NCI-H2107 (cell line): ENCODE measurements at places on chromosomes 11 and 22.
A peak's percentile ranks its signal among the peaks of the same experiment; 100 is the strongest.

- no peak for DNase-seq
Observed at GRCh38 chr22:24093855-24094254, 82.8 kb downstream of the CABIN1 start.

- DNase-seq = no peak
Observed at GRCh38 chr11:100961633-100962032, 168.0 kb downstream of the PGR start.

DNA sequence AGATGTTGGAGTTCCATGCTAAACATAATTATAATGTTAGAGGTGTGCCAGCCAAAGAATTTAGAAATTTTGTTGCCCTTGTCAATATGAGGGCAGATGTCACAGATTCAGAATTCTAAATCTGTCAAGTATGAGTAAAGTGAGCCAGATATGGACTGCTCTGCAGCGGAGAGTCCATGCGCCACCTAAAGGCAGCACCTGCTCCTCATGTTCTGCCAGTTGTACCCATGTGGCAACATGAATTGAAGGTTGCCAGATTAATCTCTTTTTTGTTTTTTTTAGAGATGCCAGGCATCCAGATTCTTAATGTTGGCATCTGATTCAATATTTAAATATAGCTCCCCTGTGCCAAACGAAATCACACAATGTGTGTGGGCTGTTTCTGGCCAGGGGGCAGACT lies 678.6 kb upstream of the ANO5 start:
- DNase-seq = no peak

DNA sequence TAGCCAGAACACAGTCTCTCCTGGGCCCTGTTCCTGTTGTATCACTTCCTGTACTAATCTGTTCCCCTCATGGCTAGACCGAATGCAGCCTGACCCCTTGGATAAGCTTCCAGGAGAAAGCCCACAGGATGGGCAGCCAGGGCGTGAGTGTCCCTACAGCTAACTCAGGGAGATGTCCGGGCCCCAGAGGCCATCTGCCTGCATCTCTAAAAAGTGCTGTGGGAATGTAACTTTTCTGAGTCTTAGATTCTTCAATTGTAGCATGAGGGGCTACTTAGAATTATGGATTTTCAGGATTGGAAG lies 7.7 kb upstream of the MALAT1 start:
- no peak for DNase-seq

- no peak for DNase-seq
Observed at GRCh38 chr22:29206372-29207242, 911 bp downstream of the EMID1 start.

GRCh38 chr11:65968600-65969482 lies 7.3 kb downstream of the SART1 start:
- DNase-seq = no peak

- DNase-seq = no peak
Observed at GRCh38 chr11:60854847-60855725, 664 bp downstream of the PTGDR2 start.

DNA sequence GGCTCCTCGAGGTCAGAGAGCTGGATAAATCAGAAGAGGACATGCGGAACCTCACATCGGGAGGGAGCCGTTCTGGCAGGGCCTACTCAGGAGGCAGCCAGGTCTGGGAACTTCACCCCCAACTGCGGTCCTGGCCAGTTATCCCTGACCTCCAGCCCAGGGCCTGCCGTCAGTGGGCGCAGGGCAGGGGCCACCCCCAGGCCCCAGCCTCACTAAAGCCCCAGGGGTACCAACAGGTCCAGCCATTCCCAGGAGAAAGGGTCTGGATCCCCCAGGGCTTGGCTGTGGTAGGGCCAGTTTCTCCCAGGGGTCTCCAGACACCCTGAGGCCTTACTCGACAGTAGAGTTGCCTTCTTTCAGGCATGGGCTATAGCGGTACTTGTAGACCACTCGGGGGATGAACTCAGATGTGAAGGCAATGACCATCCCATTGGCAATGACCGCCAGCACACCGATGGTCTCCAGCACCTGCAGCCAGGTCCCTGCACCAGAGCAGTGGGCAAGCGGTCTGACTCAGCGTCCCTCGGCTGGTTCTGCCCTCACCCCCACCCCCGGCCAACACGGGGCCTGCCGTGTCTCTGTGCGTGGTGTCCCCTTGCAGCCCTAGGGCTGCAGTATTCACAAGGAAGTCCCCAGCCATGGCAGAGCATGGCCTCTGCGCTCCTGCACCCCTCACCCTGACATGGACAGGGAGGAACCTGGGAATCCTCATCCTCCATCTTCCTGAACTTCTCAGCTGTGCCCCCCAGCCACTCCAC lies 4.6 kb upstream of the SIGIRR start:
- DNase-seq = no peak

DNA sequence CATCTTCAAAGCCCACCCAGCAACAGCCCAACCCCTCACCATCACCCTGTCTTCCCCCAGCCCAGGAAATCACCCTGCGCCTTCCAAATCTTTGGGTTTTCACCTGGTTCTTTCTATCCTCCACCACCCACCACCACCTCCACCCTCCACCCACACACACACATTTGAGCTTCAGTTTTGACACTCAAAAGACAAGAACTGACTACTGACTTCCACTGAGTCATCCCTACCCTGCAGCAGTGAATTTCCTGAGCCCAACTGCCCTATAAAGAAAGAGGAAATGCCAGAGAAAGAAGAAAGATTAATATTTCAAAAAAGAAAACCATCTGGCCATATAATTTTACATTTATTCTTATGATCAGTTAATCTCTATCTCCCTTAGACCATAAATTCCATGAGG lies 137.5 kb downstream of the CHST1 start:
- no peak for DNase-seq

DNA sequence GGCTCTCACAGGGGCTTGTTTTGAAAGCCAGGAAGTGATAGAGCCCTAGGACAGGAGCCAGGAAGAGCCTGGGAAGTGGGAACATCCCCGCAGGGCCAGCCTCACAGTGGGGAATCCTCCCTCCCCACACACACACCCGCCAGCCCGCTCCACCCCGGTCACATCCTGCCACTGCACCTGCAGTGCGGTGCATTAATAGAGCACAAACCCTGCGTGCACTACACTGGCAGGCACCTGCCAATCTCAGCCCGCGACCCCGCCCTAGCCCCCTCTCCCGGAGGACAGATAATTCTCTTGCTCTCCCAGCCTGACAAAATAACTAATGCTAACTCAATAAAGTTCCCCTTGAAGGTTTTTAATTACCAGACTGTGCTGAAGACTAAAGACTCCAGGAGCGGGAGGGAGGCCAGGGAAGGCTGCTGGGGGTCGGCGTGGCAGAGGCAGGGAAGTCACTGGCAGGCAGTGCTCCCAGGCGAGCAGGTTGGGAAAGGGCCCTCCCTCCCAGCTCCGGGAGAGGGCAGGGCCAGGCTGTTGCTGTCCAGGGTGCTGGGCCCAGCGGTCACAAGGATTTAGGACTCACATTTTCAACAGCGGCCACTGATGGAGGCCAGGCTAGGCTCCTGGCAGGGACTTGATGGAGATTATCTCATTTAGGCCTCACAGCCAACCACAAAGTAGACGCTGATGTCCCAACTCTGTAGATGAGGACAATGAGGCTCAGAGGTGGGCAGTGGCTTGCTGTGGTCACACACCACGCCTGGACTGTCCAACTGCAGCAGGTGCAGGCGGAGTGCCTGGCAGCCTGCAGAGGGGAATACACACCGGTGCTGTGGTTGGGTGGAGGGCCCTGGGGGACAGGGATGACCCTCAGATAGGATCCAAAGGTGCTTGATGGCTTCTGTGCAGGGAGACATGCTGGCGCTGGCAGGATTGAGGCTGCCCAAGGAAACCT lies 23.9 kb upstream of the TCF20 start:
- DNase-seq = no peak

GRCh38 chr11:46361283-46362155 lies 14.3 kb downstream of the DGKZ start:
- peak; percentile 76 for DNase-seq

DNA sequence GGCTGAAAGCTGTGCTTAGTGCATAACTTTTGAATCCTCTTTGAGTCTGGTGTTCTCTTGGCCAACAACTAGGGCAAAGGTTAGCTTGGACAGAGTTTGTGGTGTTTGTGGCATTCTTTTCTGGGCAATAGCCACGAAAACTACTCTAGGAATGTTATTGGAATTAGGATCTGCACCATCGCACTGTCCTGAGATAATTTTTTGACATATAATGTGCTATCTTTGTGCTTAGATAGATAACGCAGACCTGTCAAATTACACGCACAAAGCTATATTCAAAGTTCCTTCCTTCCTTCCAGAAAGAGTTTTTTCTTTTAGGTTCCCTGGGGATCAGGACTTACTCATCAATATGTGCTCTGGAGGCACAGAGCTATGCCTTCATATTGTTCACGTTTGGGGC lies 166.8 kb upstream of the MTMR2 start:
- no peak for DNase-seq

GRCh38 chr11:60923326-60923725 lies 934 bp upstream of the TMEM132A start:
- no peak for DNase-seq

DNA sequence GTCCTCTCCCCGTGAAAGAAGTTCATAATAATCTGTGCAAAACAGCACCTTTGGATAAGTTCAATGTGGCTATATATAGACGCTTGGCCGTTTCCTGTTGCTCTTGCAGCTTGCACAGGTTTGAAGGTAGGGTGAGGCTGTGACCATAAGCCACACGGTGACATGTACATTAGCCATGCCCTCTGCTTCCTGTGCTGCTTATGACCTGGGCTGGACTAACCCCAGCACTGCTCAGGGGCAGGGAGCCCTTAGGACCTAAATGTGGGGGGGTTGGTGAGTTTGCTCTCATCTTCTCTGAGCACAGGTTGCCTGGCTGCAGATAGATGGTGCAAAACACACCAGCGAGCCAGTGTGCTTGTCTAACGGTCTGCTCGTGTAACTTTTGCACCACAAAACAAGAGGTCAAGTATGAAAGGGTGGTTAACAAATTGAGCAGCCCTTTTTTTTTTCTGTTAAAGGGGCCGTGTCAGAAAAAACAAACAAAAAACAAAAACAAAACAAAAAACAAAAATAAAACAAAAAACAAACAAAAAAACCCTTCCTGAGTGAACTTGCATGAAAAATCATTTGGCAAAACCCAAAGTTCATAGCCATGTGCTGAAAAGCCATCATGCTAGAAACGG lies 37.3 kb downstream of the FLI1 start:
- no peak for DNase-seq

- DNase-seq = no peak
Observed at GRCh38 chr11:12719221-12719620, 45.0 kb downstream of the TEAD1 start.

- DNase-seq = no peak
Observed at GRCh38 chr11:24421766-24422165, 75.1 kb upstream of the LUZP2 start.

GRCh38 chr11:71197096-71197495 lies 55.3 kb downstream of the SHANK2 start:
- no peak for DNase-seq

DNA sequence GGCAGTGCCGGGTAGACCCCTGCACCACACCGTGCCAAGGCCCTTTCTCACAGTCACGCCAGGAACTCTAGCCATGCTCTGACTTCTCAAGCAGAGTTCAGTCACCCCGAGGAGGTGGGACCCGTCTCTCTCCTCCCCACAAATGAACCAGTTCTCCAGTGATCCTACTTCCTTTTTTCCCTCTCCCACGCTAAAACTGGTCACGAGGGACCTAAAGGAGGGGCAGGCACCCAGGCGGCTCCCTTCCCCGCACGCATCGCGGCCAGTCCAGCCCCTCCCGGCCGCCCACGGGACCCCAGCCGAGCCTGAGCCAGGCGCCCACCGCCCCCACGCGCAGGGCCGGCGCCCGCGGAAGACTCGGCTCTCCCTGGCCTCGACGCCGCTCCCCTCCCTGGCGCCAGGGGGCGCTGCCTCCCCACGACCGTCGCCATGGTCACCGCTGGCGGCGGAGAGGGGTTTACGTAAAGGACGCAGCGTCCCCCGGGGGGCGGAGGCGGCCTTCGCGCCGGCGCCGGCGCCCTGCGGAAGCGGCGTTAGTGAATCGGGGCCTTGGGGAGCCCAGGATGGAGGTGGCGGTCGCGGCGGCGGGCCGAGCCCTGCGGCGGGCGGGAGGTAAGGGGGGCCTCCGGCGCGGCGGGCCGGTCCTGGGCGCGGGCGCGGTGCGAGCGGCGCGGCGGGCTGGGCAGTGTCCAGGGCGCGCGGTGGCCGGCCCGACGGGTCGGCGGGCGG lies at the start of gene DAGLA:
DAGLA (plus strand) TSS at position 499 of the 729 bp plus-strand sequence. CDS start 39,765 bp downstream, outside the sequence.
- DNase-seq = peak; percentile 45

- no peak for DNase-seq
Observed at GRCh38 chr11:102783720-102784119, 3.3 kb upstream of the MMP10 start.

GRCh38 chr11:133515107-133515506 lies 17.2 kb downstream of the OPCML start:
- no peak for DNase-seq

- no peak for DNase-seq
Observed at GRCh38 chr11:27138716-27139115, 98.1 kb downstream of the BBOX1 start.

DNA sequence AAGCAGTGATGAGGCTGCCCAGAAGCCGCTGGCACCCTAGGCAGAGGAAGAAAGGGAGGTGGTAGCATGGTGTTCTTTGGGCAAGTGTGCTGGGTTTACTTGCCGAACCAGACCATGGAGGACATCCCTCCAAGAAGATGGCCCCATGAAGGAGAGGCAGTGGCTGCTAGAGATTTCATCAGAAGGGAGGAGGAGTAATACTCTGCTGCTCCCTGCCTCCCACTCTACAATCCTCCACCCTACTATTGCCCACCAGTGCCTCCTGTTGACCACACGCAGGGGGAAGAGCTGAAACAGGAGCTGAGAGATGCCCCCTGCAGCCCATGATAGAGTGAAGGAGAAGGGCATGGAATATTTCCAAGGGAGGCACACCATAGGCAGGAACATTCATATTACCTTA lies 51.0 kb upstream of the PRSS23 start:
- no peak for DNase-seq

- DNase-seq = no peak
Observed at GRCh38 chr11:1279674-1280055, 29.8 kb downstream of the TOLLIP start.

DNA sequence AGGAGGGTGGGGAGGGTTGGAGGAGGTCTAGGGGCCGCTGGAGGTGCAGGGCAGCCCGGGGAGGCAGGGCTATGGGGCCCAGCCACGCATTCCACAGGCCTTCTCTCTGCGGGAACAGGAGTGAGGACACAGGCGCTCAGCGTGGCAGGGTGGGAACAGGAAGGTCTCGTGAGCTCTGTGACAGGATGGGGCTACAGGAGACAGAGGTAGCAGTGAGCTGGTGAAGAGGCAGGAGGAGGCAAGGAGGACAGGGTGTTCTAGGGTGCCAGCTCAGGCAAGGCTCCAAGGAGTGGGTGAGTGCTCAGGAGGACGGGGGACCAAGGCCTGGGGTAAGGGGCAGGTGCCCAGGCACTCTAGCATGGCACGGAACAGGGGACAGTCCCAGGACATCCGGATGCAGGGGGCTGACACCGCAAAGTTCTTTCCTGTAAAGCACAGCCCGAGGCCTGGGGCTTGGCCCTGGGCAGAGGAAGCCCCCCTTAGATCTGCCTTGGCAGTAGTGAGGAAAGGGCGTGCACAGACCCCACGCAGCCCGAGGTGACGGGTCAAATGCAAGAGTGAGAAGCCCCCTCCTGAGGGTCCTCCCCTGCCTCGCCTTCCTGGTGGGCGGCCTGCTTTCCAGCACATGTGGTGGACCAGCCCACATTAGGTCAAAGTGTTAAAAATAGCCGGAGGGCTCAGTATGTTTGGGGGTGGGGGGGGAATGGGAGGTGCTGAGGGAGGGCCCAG lies 4.7 kb upstream of the NEAT1 start:
- DNase-seq = no peak
